Ovary (tissue), 10 donors: ENCODE measurements at places on chromosomes 12 and 14. TPM values are rescaled to one million over a fixed set of nuclear protein-coding genes. Genes with fewer than 3 reads are reported as not detected.

DNA sequence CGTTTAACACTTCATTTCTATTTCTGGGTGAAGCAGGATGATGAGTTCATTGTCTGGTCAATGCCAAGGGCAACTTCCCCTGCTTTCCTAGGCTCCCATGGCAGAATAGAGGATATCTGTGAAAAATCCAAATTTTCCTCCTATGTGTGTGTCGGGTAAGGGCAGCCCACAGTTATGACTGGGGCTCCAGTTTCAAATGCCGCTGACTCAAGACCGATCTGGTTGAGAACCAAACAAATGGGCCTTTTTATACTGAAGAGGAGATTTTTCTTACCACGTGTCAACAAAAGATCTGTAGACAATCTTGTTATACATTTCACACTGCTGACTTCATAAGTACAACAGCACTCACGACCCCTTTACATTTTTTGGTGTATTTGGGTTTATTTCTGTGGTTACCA is 120.8 kb downstream of the CHST11 start:
- peaks cover 6% of the 10 kb centered on the region for H3K4me1 ChIP-seq
- H3K27me3 ChIP-seq = no peaks in the 10 kb centered on the region
- no peak overlapping the region for H3K4me3 ChIP-seq
- DNase-seq = no peak
- H3K36me3 ChIP-seq = no peaks in the 10 kb centered on the region
- no peak overlapping the region for H3K27ac ChIP-seq

GRCh38 chr12:104250366-104251125 is 35.0 kb downstream of the TXNRD1 start:
- no peaks in the 10 kb centered on the region for H3K4me1 ChIP-seq
- no peak for DNase-seq
- no peaks in the 10 kb centered on the region for H3K36me3 ChIP-seq
- H3K27me3 ChIP-seq = no peaks in the 10 kb centered on the region
- H3K27ac ChIP-seq = no peak overlapping the region

Gene CIROP
- polyA plus RNA-seq = not detected

GRCh38 chr12:118052324-118053070 is 8.5 kb downstream of the WSB2 start:
- peak overlapping the region; percentile 41 for H3K27ac ChIP-seq
- no peak overlapping the region for H3K4me3 ChIP-seq
- H3K36me3 ChIP-seq = no peaks in the 10 kb centered on the region
- peaks cover 21% of the 10 kb centered on the region for H3K4me1 ChIP-seq
- peak; percentile 70 for DNase-seq

GRCh38 chr12:3263282-3263681 is 186.1 kb downstream of the TSPAN9 start:
- H3K27ac ChIP-seq = no peak overlapping the region
- H3K4me3 ChIP-seq = no peak overlapping the region
- no peak for DNase-seq
- H3K4me1 ChIP-seq = peaks cover 6% of the 10 kb centered on the region
- H3K36me3 ChIP-seq = no peaks in the 10 kb centered on the region
- H3K27me3 ChIP-seq = no peaks in the 10 kb centered on the region
